ENCODE measurements at places on chromosomes 1 and 21. TPM values are rescaled to one million over a fixed set of nuclear protein-coding genes. Genes with fewer than 3 reads are reported as not detected.

The LELP1 gene
- total RNA-seq: not detected

The LCE3A gene
- not detected for total RNA-seq

The ERO1B gene
- 2.0 TPM for total RNA-seq

The C1orf167 gene
- not detected for total RNA-seq

The OR2T8 gene
- total RNA-seq: not detected

The S1PR1 gene
- 10.6 TPM for total RNA-seq

The ANKRD45 gene
- 1.8 TPM for total RNA-seq

The RIMS3 gene
- 4.3 TPM for total RNA-seq

The S100A9 gene
- total RNA-seq: 1.8 TPM

GRCh38 chr1:68720476-68720875 lies 223.6 kb upstream of the DEPDC1 start:
- H3K4me3 ChIP-seq: no peak overlapping the region
- no peaks in the 10 kb centered on the region for H3K36me3 ChIP-seq
- DNase-seq: no peak
- no peaks in the 10 kb centered on the region for H3K4me1 ChIP-seq
- H3K27me3 ChIP-seq: no peaks in the 10 kb centered on the region

GRCh38 chr1:66917476-66917875 lies 7.2 kb downstream of the DNAI4 start:
- no peak overlapping the region for H3K27ac ChIP-seq
- no peaks in the 10 kb centered on the region for H3K27me3 ChIP-seq
- no peaks in the 10 kb centered on the region for H3K36me3 ChIP-seq

- peaks cover 21% of the 10 kb centered on the region for H3K27me3 ChIP-seq
- H3K4me1 ChIP-seq: no peaks in the 10 kb centered on the region
- no peak overlapping the region for H3K27ac ChIP-seq
- no peak for DNase-seq
Observed at GRCh38 chr1:206915030-206915735, 6.6 kb downstream of the FCMR start.

GRCh38 chr1:160647329-160647720 lies 481 bp upstream of the SLAMF1 start:
- no peak overlapping the region for H3K27ac ChIP-seq
- H3K4me1 ChIP-seq: no peaks in the 10 kb centered on the region
- no peaks in the 10 kb centered on the region for H3K27me3 ChIP-seq

DNA sequence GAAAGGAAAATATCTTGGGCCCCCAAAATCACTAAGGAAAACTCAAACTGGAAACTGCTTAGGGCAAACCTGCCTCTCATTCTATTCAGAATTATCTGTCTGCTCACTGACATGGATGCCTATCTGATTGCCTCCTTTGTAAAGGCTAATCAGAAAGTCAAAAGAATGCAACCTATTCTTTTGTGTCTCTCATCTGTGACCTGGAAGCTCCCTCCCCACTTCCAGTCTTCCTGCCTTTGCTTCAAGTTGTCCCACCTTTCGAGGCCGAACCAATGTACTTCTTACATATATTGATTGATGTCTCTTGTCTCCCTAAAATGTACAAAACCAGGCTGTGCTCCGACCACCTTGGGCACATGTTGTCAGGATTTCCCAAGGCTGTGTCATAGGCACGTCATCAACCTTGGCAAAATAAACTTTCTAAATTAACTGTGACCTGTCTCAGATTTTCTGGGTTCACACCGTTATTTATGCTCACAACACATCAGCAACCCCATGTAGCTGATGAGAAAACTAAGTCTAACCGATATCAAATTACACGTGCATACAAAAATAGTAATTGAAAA lies 302.3 kb upstream of the NRIP1 start:
- H3K36me3 ChIP-seq: no peaks in the 10 kb centered on the region
- DNase-seq: no peak
- no peaks in the 10 kb centered on the region for H3K4me1 ChIP-seq
- H3K27ac ChIP-seq: no peak overlapping the region

DNA sequence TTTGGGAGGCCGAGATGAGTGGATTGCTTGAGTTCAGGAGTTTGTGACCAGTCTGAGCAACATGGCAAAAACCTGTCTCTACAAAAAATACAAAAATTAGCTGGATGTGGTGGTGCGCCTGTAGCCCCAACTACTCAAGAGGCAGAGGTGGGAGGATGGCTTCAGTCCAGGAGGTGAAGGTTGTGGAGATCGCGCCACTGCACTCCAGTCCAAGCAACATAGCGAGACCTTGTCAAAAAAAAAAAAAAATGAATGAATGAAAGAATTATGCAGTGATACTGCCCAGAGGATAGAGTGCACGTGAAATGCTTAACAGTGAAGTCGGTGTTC lies 429 bp upstream of the DPH2 start:
- no peak overlapping the region for H3K27ac ChIP-seq
- peaks cover 12% of the 10 kb centered on the region for H3K4me1 ChIP-seq
- no peak for DNase-seq
- H3K27me3 ChIP-seq: no peaks in the 10 kb centered on the region
- no peak overlapping the region for H3K4me3 ChIP-seq

DNA sequence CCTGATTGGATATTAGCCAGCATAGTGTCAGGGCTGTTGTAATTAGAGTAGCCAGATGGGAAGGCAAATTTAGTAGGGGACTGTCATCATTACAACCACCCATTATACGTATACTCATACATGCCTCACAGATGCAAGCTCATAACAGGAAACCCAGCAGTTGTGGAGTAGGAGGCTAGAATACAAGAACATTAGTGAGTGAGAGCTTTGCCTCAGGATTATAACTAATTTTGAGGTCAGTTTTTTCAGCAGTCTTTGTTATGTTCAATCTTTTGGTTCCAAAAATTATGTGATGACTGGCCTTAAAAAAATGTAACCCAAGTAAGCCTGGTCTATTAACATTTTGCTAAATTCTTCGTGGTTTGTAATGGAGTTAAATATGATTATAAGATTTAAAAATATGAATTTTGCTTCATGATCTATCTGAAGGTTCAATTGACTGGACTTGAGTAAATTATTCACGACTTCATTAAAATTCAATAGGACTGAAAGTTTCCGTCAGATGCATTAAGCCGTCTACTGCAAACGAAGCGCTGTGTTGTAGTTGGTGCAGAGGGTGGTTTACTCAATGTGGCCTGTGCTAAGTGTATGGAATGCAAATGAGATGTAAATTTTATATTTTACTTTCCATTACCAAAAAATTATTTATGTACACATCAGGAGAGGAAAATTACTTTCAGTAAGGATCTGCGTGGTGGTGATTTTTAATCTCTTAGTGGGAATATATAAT lies 48.8 kb downstream of the KCNK1 start:
- H3K4me1 ChIP-seq: no peaks in the 10 kb centered on the region
- no peaks in the 10 kb centered on the region for H3K36me3 ChIP-seq
- no peak overlapping the region for H3K27ac ChIP-seq

GRCh38 chr1:190679454-190679853 lies 201.8 kb upstream of the BRINP3 start:
- no peaks in the 10 kb centered on the region for H3K4me1 ChIP-seq
- DNase-seq: peak; percentile 4
- no peak overlapping the region for H3K27ac ChIP-seq
- no peak overlapping the region for H3K4me3 ChIP-seq
- H3K36me3 ChIP-seq: no peaks in the 10 kb centered on the region
- H3K27me3 ChIP-seq: no peaks in the 10 kb centered on the region

DNA sequence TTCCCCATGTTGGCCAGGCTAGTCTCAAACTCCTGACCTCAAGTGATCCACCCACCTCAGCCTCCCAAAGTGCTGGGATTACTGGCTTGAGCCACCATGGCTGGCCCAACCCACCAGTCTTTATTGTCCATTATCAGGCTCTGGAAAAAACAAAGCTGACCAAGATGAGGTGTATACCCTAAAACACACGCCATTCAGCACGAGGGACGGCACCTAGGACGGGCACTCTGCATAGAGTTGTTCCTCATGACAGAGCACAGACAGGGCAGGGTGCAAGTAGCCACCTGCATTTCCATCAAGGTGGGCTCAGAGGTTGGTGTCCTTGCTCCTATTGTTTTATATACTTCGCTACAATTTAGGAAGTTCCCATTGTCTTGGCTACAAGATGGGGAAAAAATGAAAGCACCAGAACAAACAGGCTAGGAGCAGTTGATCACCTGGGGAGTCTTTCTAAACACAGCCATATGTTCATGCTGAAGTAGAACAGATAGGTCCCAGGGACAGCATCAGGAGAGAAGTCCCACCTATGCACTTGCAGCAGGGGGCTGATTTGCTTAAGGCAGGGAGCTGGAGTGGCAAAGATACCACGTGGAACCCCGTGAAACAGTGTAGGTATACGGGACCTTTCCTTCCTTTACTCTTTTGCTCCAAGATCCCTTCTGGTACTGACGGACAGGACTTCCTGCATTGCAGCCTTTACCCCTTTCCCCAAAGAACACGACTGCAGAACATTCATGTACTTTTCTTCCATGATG lies 4.5 kb downstream of the KRTCAP2 start:
- DNase-seq: no peak
- peaks cover 11% of the 10 kb centered on the region for H3K36me3 ChIP-seq
- peaks cover 11% of the 10 kb centered on the region for H3K4me1 ChIP-seq
- no peaks in the 10 kb centered on the region for H3K27me3 ChIP-seq
- H3K4me3 ChIP-seq: no peak overlapping the region
- H3K27ac ChIP-seq: no peak overlapping the region

- no peaks in the 10 kb centered on the region for H3K27me3 ChIP-seq
- H3K27ac ChIP-seq: no peak overlapping the region
- peaks cover 22% of the 10 kb centered on the region for H3K4me1 ChIP-seq
- no peak for DNase-seq
- H3K36me3 ChIP-seq: no peaks in the 10 kb centered on the region
- no peak overlapping the region for H3K4me3 ChIP-seq
Observed at GRCh38 chr1:208181364-208181763, 62.8 kb downstream of the PLXNA2 start.

DNA sequence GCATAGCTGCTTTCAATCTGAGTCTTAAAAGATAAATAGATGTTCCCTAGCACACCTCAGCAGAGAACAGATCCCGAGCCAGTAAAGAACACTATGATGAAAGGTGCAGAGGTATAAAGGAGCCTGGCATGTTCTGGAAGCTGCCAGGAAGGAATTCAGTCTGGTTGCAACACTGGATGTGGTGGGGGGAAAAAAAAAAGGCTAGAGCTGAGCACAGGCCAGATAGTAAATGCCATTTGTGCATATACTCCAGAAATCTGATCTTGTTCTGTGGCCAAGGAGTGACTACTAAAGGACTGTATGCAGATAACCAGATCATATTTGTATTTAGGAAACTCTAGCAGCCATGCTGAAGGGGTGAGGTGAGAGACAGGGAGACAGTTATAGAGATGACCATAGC lies 240.3 kb downstream of the VAV3 start:
- peak; percentile 58 for DNase-seq
- H3K27me3 ChIP-seq: no peaks in the 10 kb centered on the region
- H3K36me3 ChIP-seq: no peaks in the 10 kb centered on the region

DNA sequence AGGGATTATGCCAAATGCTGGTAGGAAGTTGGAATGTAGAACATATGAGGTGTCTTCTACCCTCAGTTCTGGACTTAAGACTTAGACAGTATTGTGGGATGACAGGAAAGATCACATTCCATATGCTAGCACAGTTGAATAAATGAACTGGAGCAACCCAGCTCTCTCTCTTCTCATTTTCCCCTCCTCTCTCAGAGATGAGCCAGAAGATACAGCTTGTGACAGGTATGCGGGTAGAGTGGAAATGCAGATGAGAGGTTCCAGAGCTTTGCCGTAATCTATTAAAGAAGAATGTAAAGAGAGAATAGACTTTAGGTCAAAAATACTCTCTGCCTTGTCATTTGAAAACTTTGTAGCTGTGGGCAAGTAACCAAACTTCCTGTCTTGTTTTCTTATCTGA lies 32.5 kb upstream of the HMCN1 start:
- no peaks in the 10 kb centered on the region for H3K36me3 ChIP-seq
- H3K27ac ChIP-seq: no peak overlapping the region
- no peaks in the 10 kb centered on the region for H3K27me3 ChIP-seq
- DNase-seq: no peak

DNA sequence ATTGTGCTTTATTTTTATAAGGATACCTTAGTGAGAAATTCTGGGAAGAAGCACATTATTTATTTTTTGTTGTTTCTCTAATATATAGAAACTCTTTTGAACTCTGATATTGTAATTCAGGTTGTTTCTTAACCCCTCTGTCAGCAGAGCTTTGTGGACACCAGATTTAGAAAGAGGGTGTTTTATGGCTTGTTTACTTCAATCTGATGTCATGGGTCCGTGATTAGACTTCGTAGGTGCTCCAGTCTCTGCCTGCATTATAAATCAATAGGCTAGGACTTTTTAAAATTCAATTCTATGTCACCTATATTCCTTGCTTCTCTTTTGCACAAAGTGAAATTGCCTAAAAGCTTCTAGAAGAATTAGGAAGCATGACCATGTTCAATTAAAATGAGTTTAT lies 47.3 kb upstream of the CCDC190 start:
- no peaks in the 10 kb centered on the region for H3K36me3 ChIP-seq
- H3K27ac ChIP-seq: peak overlapping the region; percentile 90
- no peaks in the 10 kb centered on the region for H3K27me3 ChIP-seq
- peaks cover 41% of the 10 kb centered on the region for H3K4me1 ChIP-seq

- H3K27ac ChIP-seq: no peak overlapping the region
- H3K4me1 ChIP-seq: peaks cover 12% of the 10 kb centered on the region
- no peak overlapping the region for H3K4me3 ChIP-seq
- no peaks in the 10 kb centered on the region for H3K36me3 ChIP-seq
- no peaks in the 10 kb centered on the region for H3K27me3 ChIP-seq
Observed at GRCh38 chr1:185398599-185398998, 81.6 kb upstream of the IVNS1ABP start.

DNA sequence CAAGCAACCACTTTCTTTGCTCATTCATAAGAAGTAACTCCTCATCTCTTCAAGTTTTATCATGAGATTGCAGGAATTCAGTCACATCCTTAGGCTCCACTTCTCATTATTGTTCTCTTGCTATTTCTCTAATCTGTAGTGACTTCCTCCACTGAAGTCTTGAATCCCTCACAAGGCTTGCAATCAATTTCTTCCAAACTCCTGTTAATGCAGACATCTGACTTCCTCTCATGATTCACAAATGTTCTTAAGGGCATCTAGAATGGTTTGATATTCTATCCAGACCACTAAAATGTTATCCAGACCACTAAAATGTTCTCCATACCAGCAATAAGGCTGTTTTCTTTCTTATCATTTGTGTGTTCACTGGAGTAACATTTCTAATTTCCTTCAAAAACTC lies 528.1 kb downstream of the DPYD start:
- no peaks in the 10 kb centered on the region for H3K4me1 ChIP-seq
- no peak overlapping the region for H3K27ac ChIP-seq
- peak; percentile 73 for DNase-seq
- H3K27me3 ChIP-seq: no peaks in the 10 kb centered on the region
- no peak overlapping the region for H3K4me3 ChIP-seq

GRCh38 chr1:223887747-223888418 lies 42.1 kb upstream of the TP53BP2 start:
- H3K4me1 ChIP-seq: peaks cover 14% of the 10 kb centered on the region
- DNase-seq: peak; percentile 99
- H3K4me3 ChIP-seq: peak overlapping the region; percentile 30

- no peak overlapping the region for H3K4me3 ChIP-seq
- no peak overlapping the region for H3K27ac ChIP-seq
- peak; percentile 77 for DNase-seq
- no peaks in the 10 kb centered on the region for H3K36me3 ChIP-seq
- H3K4me1 ChIP-seq: peaks cover 22% of the 10 kb centered on the region
Observed at GRCh38 chr1:173410133-173410793, 66.9 kb upstream of the PRDX6 start.

- H3K27me3 ChIP-seq: no peaks in the 10 kb centered on the region
- no peak overlapping the region for H3K27ac ChIP-seq
- H3K36me3 ChIP-seq: no peaks in the 10 kb centered on the region
- DNase-seq: peak; percentile 24
Observed at GRCh38 chr1:97721221-97721620, 199.6 kb downstream of the DPYD start.

GRCh38 chr1:115347282-115347681 lies 9.2 kb upstream of the NGF start:
- no peaks in the 10 kb centered on the region for H3K4me1 ChIP-seq
- H3K36me3 ChIP-seq: no peaks in the 10 kb centered on the region
- no peak for DNase-seq
- H3K27ac ChIP-seq: no peak overlapping the region
- peaks cover 5% of the 10 kb centered on the region for H3K27me3 ChIP-seq
